Neural crest cell (in vitro differentiated cells): ENCODE measurements at places on chromosomes 7 and 10.

DNA sequence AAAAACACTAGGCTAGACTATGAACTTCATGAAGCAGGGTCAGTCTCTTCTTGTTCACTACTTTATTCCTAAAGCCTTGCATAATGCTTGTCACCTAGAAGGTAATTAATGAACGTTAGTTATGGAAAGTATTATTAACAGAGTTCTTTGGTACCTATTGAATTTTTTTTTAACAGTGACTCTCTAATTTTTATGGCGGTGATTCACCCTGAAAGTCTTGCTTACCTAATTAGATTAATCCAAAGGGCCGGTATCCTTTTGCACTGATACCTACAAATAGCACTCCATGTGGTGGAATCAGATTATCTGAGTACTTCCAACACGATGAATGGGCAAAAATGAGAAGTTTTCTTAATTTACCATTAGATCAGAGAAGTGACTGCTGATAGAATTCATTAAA lies 31.7 kb downstream of the STAM start:
- DNase-seq = no peak

DNA sequence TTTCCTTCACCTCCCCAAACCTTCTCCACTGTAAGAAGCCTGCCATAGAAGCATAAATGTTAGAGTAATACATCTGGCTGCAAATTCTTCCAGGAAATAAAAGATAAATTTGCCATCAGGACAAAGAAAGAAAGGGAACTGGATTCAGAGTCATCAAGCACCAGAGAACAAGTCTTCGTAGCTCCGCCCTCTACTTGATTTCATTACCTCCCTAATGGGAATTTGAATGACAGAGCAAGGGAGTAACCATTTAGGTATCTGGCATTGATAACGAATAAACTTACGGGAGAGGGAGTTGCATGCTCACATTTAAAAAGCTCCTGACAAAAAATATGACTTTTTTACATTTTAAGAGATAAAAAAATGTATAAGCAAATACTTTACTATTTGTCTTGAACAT lies 263.4 kb downstream of the NEBL start:
- no peak for DNase-seq

DNA sequence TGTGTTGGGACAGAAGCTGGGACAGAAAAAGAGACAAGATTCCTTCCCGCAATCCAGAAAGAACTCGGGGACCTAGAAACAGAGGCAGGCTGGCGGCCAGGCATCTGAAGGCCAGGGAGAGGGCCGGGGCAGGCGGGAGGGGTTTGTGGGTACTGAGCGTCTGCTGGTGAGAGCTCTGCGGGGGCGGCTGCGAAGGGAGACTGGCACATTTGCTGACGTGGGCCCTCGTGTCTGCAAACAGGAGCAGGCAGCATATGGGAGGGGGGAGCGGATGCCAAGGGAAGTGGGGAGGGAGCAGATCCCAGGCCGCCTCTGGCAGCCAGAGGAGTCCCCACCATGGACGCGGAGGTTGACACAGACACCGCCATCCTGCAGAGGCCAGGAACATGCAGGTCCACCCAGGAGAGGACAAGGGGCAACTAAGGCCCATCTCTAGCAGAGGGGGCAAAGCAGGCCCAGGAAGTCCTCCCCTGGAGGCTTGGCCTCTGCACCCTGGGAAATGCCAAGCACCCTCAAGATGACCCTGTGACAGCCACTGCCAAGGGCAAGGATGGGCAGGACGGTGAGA lies 32.2 kb downstream of the KCNH2 start:
- no peak for DNase-seq

DNA sequence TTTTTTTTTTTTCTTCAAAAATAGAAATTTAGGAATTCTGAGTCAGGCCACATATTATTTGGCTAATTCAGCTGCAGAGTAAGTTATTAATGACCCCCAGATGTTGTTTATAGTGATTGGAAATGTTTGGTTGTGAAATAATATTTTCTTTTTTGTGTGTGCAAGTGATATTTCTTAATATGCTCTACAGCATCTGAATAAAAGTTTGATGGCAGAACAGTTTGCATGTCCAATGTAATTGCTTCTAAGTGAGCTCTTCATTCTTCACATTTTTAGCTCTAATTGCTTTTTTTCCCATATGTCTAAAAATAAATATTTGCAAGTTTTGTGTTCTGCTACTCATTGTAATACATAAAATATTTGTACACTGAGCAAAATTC lies 116.0 kb downstream of the ARID5B start:
- no peak for DNase-seq

- DNase-seq = no peak
Measured at GRCh38 chr10:8039321-8039881, 15.1 kb upstream of the GATA3 start.

GRCh38 chr10:89062861-89063260 lies 72.3 kb downstream of the FAS start:
- DNase-seq = no peak

DNA sequence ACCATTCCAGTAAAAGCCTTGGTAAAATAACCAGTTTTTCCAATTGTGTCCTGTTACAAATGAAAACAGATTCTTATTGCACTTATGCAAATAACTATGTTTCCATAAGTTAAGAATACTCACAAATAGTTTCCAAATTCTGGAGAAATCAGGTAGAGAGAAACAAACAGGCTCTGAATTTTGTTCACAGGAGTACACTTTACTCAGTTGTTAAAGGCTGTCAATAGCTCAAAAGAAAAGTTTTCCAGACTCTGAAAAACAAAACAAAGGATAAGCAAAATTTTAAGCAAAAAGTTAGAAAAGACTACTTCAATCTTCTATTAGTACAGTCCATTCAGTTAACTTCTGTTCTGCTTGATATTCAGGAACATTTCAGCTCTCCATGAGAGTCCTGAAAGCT lies 32.8 kb upstream of the ZNF365 start:
- no peak for DNase-seq
